Endothelial cell (in vitro differentiated cells): ENCODE measurements at places on chromosomes 12 and 14. TPM values are rescaled to one million over a fixed set of nuclear protein-coding genes. Genes with fewer than 3 reads are reported as not detected.

The NINJ2 gene
- 2.3 TPM for total RNA-seq

The RIC8B gene
- total RNA-seq: 14.0 TPM

The PCED1B gene
- total RNA-seq: 9.7 TPM

GRCh38 chr12:131939007-131939406 is 9.9 kb downstream of the PUS1 start:
- no peak overlapping the region for H3K4me3 ChIP-seq
- H3K27ac ChIP-seq: no peak overlapping the region
- DNase-seq: no peak
- peaks cover 6% of the 10 kb centered on the region for H3K36me3 ChIP-seq

- peaks cover 2% of the 10 kb centered on the region for H3K27me3 ChIP-seq
- H3K27ac ChIP-seq: no peak overlapping the region
- no peak for DNase-seq
- H3K4me3 ChIP-seq: no peak overlapping the region
Observed at GRCh38 chr12:43336962-43337555, 214.9 kb downstream of the ADAMTS20 start.
